ENCODE measurements at places on chromosomes 3 and 15.
A peak's percentile ranks its signal among the peaks of the same experiment; 100 is the strongest.

GRCh38 chr15:66187271-66187670 lies 66.3 kb downstream of the MEGF11 start:
- DNase-seq = no peak

- DNase-seq = no peak
These were observed 19.5 kb upstream of the FANCD2 start for GRCh38 chr3:10006762-10007090.

DNA sequence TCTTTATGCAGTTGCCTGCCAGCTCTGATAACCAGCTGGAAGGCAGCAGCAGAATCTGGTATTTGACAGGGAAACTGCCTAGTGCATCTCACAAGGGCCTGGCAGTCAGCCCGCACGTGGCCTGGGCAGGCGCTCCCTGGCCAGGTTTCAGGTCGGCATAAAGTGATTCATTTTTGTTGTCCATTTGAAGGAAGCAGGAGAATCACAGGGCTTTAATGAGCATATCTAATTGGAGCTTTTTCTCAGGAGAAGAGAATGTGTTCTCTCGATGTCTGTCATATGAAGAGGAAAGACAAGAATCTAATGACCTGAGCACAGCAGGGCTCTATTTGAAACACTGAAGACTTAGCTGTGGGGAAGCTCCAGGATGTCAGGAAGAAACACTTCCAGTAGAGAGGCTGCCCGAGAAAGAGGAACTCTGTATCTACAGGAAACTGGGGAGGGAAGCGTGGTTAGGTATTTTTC lies 98.8 kb upstream of the MB21D2 start:
- no peak for DNase-seq

DNA sequence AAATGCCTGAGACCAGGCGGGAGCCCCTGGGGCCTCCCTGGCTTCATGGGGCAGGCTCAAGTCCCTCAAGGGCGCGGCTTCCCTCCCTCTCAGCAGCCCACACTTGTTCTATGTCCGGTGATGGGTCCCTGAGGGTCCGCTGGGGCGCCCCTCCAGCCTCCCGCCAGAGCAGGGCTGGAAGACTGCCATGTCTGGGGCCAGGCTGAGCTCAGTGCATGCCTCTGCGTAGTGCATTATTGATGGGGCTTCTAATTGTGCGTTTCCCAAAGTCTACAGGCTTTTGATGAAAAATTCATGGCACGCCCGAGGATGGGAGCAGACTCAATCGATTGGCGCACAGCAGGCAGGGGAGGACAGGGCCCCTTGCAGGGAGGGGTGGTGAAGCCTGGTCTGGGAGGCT lies 51.3 kb downstream of the CYP11A1 start:
- no peak for DNase-seq

DNA sequence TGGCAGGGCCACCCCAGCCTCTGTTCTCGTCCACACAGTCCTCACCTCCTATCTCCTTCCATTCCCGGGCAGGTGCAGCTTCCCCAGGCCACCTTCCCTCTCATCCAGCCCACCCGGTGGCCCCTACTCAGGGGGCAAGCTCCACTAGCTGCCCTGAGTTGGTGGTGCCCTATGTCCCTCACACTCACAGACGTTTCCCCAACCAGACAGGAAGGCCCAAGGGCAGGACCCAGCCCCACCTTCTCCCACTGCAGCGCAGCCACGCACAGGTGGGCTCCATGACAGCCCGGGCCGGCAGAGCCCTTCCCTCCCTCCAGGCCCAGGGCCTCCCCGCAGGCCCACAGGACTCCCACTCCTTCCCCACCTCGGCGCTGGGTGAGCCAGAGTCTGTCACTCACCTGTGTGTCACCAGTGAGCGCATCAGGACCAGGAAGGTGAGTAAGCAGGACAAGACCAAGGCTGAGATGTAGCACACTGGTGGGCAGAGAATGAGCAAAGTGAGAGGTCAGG lies 11.1 kb downstream of the ISLR start:
- no peak for DNase-seq

DNA sequence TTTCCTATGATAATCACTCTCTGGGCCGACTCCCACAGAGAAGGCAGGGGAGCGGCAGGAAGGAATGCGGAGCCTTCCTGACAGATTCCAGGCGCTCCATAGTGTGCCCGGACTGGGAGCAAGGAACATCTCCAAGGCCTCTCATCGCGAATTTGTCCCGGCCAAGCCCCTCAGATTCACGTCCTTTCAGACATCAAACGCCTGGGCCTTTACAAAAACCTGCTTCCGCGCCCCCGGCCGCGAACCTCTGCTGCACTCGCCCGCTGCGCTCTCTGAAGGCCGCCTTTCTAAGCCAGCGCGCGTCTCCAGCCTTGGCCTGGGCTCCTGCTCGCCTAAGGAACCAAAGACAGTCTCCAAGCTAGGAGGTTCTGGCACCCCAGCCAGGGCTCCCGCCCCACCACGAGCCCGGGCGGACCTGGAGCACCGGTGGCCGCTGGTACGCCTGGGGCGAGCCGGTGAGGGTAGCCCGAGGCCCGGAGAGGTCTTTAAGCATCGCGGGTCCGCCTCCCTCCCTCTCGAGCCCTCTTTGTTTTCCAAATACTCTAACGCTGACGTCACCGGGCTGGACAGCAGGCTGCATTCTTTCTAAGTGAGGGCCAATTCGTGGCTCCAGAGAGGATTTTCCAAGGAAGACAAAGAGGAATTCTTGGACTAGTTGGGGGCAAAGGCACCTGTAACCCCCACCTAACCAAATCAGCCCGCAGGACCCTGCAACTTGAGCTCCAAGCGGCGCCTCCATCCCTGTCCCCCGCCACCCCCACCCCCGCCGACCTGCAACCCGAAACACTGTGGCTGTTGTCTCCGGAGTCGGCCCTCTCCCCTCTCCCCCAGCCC lies 759 bp downstream of the AMOTL2 start:
- DNase-seq = peak; percentile 72

GRCh38 chr3:853489-853888 lies 239.3 kb upstream of the CNTN6 start:
- no peak for DNase-seq

DNA sequence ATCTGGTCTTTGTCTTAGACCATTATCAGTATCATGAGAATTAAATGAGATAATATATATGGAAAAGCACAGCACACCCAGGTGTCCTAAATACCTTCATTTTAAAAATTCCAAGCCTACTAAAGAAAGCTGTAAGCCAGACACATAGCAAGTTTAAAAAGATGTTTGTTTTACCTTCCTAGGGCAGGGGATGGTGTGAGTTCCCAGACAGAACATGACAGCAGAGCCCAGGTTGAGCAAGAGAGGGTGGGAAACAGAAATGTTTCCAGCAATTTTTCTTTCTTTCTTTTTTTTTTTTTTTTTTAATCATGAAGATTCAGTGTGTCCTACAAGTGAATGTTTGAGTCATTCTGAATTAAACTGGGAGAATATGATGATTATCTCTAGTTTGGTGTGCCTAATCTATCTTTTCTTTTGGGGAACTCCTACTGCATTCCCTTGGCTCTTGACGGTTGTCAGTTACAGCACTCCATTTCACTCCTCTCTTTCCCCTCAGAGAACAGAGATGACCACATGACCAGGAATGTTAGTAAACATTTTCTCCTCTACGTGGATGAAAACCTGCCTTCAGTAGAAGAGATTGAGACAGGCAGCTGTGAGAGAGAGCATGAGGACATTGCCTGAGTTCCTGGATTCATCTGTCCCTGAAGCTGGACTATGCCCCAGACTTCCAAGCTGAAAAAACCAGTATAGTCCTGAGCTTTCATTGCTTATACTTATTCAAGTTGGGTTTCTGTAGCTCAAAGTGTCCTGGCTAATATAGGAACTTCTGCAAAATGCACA lies 54.5 kb upstream of the ARL14 start:
- DNase-seq = no peak

DNA sequence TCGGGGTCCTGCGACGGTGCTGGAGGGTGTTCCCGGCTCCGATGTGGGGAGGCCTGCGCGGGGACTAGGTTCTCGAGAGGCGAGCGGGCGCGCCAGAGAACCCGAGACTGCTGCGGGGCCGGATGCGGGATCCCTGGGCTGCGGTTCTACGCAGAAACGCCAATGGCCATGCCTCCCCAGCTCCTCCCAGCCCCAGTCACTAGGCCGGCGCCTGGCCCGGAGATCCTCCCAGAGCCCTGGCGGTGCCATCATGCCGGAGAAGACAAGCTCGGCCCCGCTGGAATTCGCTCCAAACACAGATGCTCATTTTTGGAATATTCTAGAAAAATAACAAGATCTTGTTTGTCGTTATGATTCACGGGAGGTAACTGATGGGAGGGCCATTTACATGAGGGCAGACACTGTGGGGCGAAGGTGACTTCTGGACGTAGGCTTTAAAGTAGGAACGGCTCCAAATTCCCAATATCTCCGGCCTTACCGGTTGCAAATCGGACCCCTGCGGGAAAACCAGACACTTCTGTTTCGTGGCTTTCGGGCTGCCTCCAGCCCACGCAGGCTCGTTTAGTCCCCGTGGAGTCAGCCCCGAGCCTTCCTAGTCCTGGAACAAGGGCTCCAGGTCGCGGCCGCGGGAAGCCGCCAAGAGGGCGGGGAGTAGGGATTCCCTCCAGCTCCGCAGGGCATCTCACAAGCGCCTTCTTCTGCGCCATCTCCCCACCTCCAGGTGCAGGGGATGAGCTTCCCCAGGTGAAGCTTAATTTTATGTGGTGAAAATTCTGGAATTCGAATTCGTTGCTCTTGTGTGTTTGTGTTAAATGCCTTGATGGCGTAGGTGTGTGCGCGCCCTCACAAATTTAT lies 74.8 kb upstream of the POLG start:
- DNase-seq = no peak

- no peak for DNase-seq
These were observed 181.7 kb downstream of the TCF12 start for GRCh38 chr15:57100136-57100539.

DNA sequence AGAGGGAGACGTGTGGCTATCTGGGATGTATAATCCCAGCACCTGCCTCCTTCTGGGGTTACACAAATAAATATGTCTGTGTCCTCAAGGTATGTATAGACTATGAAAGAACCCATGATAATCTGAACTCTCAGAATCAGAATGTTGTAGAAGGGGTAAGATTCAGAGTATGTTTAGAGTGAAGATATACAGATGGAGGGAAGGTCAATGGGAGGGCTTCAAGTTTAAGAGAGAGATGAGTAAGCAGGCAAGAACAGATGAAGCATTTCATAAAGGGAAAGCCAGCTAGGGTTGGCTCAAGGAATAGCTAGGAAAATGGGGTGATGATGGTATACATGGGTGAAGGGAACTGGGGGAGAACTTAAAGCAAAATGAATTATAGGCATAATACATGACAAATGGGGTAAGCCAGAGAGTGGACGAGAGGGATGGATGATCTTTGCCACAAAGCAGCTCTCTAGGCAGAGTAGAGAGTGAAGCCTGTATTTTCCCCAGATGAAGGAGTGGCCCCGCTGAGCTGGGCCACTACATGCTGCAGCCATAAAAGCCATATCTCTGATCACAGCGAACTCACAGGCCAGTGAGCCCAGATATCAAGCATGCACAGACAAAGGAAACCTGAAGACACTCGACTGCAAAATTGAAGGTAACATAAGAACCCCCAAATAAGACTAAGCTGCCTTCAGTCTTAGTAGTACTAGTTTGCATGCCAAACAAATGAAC lies 15.9 kb upstream of the ZBTB38 start:
- no peak for DNase-seq

GRCh38 chr15:98292442-98293240 lies 332.1 kb downstream of the ARRDC4 start:
- peak; percentile 62 for DNase-seq

GRCh38 chr3:112984485-112984884 lies 6.3 kb upstream of the GTPBP8 start:
- no peak for DNase-seq

DNA sequence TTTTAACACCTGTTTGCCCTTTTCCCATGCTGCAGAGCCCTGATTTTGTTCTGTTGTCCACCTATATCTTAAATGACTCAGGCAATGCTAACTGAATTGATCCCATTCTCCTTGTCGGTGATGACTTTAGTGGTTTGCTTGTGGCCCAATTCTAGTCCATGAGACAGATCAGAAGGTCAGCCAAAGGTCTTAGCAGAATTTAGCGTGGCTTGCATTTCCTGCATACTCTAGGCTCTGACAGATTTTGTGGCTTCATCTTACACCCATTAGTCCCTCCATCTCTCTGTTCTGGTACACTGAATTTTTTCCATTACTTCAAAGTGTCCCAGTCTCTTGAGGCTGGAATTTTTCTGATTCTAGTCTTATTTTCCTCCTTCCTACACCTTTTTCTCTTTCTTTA lies 161.9 kb downstream of the STAC start:
- no peak for DNase-seq

DNA sequence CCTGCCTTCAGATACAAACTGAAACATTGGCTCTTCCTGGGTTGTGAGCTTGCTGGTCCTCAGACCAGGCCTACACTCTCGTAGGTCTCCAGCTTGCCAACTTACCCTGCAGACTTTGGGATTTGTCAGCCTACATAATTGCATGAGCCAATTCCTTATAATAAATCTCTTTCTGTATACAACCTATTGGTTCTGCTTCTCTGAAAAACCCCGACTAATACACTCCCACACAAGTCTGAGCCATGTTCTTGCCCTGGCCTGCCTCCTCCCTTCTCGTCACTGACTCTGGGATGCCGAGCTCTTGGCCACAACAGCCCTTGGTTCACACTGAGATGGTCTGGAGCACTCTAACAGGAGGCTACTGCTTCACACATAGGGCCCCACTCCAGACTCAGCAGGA lies 9.5 kb downstream of the CYP19A1 start:
- no peak for DNase-seq

- no peak for DNase-seq
These were observed 4.4 kb downstream of the GXYLT2 start for GRCh38 chr3:72892081-72892775.

- no peak for DNase-seq
These were observed 38.8 kb upstream of the IQSEC1 start for GRCh38 chr3:13111873-13112520.

- no peak for DNase-seq
These were observed 704.2 kb downstream of the EDEM1 start for GRCh38 chr3:5891711-5892110.

DNA sequence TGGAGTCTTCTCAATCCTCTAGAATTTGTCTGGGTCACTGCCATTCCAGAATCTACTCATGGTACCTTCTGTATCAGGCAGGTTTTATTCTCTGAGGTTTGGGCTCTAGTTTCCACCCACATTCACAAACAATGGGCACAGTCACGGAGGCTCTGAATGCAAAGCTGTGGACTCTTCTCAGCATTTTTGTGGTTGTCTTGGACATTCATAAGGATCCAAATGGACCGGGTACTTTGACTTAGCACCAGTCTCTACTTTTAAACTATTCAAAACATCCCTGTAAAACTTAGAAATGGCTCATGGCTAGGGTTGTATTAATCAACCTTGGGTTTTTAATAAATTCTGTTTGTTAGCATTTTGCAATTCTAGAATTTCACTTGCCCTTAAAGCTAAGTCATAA lies 277.9 kb upstream of the THBS1 start:
- DNase-seq = no peak

DNA sequence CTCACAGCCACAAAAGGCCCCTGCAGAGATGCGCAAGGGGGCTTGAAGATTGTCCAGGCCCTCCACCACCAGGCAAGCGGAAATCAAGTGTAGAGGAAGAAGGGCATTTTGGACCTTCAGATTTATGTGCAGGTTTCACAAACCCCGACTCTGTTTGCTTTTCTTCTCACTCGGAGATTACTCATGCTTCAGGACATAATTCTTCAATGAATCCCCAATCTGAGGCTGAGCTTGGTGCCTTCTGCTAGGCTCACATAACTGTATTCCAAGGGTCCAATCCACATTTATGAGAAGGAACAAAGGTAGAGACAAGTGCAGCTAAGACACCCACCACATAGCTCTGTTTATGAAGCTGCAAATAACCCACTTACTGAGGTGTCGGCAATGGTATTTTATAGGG lies 50.6 kb upstream of the NMNAT3 start:
- no peak for DNase-seq

Data from HTR-8/SVneo (cell line).